ENCODE measurements at places on chromosomes 16 and 17.

DNA sequence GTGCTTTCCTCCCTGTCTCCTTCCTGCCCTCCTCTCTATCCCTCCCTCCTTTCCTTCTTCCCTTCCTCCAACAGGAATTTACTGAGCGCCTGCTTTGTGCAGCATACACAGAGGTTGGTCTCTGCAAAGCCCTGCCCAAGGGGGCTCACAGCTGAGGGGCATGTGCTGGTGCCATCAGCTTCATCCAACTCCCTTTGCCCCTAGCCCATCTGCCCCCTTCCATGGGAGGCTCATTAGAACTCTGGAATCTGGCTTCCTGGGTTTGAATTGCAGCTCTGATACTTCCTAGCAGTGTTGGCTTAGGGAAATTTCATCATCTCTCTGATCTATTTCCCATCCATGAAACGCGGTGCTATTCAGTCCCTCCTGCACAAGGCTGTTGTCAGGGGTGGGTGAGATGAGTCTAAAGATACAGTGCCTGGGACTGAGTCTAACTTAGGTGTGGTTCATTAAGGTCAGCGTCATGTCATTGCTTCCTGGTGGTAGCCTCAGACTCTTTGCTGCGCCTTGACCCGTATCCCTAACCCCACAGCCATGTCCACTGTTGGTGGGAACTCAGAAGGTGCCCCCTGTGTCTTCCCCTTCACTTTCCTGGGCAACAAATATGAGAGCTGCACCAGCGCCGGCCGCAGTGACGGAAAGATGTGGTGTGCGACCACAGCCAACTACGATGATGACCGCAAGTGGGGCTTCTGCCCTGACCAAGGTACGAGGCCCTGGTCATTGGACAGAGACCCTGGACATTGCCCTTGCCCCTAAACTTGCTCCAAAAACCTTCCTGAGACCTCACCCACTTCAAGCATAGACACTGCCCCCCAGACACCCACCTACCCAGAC, 10.3 kb downstream of the MMP2 start:
- DNase-seq = no peak

DNA sequence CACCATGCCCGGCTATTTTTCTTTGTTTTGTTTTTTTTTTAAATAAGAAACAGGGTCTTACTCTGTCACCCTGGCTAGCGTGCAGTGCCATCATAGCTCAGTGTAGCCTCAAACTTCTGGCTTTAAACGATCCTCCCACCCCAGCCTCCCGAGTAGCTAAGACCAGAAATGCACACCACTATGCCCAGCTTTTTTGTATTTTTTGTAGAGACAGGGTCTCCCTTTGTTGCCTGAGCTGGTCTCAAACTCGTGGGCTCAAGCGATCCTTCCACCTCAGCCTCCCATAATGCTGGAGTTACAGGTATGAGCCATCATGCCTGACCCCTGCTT, 59.7 kb downstream of the WWP2 start:
- no peak for DNase-seq

GRCh38 chr16:54284931-54285413, 1.6 kb downstream of the IRX3 start:
- DNase-seq = no peak

GRCh38 chr16:70473446-70474319, 19.3 kb downstream of the FCSK start:
- no peak for DNase-seq

- no peak for DNase-seq
Measured at GRCh38 chr16:49556606-49557446, 183.2 kb downstream of the C16orf78 start.

DNA sequence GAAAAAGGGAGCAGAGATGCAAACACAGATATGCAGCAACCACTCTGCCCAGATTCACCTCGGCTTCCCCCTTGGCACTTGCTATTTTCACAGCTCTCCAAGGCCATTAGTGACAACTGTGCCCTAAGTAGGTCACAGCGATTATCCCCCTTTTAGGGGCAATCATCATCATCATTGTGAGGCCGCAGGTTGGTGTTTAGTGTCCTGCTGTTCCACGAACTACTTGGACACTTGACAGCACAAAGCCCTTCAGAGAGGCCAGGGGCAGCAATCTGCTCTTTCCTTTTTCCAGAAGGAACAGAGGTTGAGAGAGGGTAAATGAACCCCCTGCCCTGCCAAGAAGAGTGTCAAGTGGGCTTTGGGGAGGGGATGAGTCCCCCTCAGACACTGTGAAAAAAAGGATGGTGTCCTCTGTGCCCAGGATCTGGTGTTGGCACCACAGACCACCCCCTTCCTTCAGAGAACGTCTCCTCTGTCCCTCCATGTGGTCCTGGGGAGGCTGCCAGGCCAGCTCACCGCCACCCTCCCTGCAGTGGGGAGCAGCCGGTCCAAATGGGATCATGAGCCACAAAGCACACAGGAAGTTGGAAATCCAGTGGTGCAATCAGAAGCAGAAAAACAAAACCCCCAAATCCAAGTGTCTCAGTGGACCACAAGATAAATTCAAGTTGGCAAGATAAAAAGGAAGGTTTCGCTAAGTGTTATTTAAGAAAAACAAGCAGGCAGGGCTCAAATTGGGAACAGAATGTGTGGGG, 78.4 kb upstream of the MED9 start:
- no peak for DNase-seq

DNA sequence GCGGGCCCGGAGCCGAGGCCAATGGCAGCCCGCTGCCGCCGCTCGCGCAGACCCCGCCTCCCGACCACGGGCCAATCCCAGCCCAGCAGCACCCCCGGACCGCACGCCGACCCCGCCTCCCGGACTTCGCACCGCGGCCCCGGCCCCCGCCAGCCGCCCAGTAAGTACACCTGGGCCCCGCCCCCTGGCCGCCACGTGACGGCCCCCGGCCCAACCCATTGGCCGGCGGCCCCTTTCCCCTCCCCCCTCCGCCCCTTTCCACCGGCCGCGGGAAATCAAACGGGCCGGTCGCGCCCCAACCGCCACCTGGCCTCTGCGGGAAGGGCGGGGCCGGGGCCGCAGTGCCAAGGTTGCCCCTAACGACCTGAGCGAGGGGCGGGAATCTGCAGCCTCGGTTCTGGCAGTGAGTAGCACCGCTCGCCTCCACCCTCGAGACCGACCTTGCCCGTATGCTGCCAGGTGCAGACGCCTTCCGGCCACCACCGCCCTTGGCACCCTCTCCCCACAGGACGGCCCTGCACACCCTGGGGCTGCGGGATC, at the start of gene YBX2:
Gene YBX2, minus strand, starts transcription at position 26 of the 540 bp plus-strand sequence. CDS start 139 bp downstream, outside the sequence.
- peak; percentile 81 for DNase-seq

DNA sequence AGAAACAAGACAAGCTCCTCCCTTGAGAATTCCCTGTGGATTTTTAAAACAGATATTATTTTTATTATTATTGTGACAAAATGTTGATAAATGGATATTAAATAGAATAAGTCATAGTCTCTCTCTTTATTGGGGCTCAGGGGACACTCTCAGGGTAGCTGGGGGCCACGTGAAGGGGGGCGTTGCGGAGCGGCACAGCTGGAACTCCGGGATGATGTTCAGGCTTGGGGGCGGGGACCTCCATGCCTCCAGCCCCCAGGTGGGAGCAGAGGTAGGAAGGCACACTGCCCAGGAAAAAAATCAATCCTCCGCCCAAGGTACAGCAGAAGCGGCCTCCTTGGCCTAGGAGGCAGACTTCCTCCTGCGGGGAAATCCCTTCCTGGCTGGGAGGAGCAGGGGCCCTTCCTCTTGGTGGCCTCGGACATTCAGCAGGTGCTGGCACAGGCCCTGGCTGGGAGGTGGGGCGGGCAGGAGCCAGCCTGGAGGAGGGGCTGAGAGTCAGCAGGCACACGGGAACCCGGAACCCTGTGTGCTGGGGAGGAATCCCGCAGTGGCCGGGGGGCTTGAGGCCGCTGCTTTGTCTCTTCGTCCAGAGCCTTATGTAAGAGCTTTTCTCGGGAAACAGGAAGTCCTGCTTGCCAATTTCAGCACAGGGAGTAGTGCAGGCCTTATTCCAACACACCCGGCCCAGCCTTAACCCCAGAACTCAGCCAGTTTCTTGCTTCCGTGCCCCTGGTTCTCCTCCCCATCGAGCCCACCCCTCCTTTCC, 591 bp upstream of the TNFSF13 start:
- no peak for DNase-seq

GRCh38 chr17:79760197-79760906, 17.6 kb upstream of the CBX2 start:
- DNase-seq = no peak

- DNase-seq = no peak
Measured at GRCh38 chr17:80138856-80139426, 8.0 kb downstream of the EIF4A3 start.

GRCh38 chr17:40600486-40601046, 35.3 kb upstream of the CCR7 start:
- DNase-seq = peak; percentile 15

GRCh38 chr17:65163990-65164495, 26.9 kb downstream of the RGS9 start:
- peak; percentile 53 for DNase-seq

GRCh38 chr17:33888455-33888854, 366.6 kb upstream of the CCL2 start:
- no peak for DNase-seq

GRCh38 chr17:44988044-44988942, 20.2 kb upstream of the C1QL1 start:
- no peak for DNase-seq

- no peak for DNase-seq
Measured at GRCh38 chr16:53065461-53066061, 10.8 kb downstream of the CHD9 start.

All from activated T-cell treated with anti-CD3 and anti-CD28 coated beads, Interleukin-2, amount 50 U/mL, for 48 hours (primary cell).